ENCODE measurements at places on chromosomes 4 and X.
A peak's percentile ranks its signal among the peaks of the same experiment; 100 is the strongest.

- DNase-seq = no peak
These were observed 1547.4 kb upstream of the TENM3 start for GRCh38 chr4:180695851-180696250.

DNA sequence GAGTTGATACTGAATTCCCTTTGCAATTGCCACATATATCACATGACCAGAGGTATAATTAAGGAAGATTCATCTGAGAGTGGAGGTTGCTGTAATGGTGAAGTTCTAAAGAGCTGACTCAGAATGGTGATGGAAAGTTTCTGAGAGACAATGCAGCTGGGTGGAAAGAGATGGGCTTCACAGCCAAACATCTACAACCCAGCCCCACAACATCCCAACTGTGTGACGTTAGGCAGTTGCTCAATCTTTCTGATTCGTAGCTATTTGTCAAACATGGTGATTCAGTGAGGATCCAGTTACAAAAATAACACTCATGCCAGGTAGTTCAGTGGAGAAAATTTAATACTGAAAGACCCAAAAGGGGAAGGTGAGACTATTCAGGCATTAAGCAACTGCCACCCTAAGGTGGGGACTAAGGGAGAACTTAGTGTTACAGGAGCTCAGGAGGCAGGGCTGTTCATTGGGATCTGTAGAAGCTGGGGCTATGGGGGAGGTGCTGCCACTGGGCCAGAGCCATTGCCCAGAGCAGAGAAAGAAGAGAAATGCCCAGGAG, 6.9 kb upstream of the AFF1 start:
- DNase-seq = no peak

- no peak for DNase-seq
These were observed 7.0 kb downstream of the SFRP2 start for GRCh38 chr4:153781717-153782416.

DNA sequence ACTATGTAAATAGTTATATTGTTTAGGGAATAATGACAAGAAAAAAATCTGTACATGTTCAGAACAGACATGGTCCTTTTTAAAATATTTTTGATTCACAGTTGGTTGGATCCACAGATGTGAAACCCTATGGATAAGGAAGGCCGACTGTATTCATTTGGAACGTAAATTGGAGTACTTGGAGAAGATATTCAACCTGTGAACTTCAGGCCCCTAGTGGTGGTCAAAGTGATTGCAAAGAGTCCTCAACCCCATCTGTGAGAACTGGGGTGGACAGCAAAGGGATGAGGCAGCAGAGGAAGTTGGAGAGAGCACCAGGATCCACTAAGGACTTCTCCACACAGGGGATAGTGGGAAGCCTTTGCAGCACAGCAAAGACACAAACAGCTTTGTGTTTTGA, 6.2 kb upstream of the CXCL13 start:
- DNase-seq = no peak

GRCh38 chr4:2962614-2963174, 512 bp downstream of the NOP14 start:
- DNase-seq = peak; percentile 35

GRCh38 chr4:183801457-183802165, 103.5 kb upstream of the STOX2 start:
- no peak for DNase-seq

DNA sequence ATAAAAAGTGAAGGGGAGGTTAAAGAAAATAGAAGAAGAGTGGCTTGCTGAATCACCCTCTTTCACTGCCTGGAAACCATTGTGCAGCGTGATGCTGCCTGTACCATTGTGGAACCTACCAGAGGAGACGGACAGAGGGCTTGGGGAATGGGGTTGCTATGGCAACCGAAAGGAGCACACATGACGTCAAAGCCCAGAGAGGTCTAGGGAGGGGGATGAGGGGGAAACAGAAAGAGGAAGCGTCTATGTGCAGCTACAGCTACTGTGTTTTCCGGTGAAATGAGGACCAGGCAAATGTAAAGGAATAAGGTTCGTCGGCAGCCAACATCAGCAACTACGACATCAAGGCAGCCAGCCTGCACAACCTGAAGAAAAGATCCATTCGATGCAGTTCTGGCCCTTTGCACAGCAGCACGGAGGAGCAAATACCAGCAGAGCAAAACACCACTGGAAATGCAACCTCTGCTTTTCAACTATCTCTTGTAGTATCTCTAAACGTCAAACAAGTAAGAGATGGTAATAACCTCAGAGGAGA, at the start of gene MAPK10:
TSS of gene MAPK10 (minus strand) at position 110 of the 535 bp plus-strand sequence.
- no peak for DNase-seq

DNA sequence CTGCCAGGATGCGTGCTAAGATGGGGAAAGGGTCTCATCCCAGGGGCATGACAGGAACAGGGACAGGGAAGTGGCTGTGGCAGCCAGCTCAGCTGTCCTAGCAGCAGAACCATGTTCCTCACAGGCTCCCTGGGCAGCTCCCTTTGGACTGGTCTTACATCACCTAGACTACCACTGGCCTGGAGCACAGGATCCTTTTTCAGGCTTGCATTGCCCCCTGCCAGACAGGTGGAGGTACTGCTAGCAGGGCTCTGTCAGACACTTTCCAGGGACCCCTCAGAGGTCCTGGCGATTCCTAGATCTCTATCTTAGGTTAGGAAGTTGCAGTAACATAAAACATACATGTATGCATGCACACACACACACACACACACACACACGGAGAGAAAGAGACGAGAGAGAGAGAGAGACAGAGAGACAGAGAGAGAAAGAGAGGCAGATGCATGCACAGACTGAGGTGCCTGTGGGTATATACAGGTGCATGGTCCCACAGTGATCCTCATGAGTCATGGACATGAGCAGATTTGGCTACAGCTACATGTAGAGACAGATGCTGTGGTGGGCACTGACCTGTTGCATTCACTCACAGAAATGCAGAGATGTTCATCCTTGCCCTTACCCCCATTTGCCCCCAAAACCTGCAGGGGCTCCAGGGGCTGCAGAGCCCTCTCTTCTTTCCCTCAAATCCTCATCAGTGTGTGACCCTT, 63.6 kb downstream of the STARD8 start:
- DNase-seq = peak; percentile 29

DNA sequence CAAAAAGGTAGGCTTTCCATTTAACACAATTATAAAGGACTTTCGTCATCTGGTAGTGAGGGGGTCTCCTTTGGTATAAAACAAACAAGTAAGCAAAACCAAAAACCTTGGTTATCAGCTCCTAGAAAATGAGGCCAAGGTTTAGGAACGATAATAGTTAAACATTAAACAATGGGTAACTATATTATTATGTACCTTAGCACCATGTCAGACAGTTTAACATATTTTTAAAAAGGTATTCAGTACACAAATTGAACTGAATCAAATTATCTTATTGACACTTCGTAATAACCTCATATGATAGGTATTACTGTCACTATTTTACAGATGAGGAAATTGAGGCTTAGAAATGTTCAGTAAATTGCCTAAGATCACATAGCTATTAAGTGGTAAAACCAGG, 32.1 kb upstream of the RAB9B start:
- no peak for DNase-seq

GRCh38 chr4:123783921-123784320, 387.3 kb downstream of the SPRY1 start:
- DNase-seq = no peak

- DNase-seq = no peak
These were observed 37.8 kb upstream of the TACR3 start for GRCh38 chr4:103757631-103758030.

GRCh38 chrX:70769659-70770227, 138.8 kb downstream of the TEX11 start:
- DNase-seq = peak; percentile 16

DNA sequence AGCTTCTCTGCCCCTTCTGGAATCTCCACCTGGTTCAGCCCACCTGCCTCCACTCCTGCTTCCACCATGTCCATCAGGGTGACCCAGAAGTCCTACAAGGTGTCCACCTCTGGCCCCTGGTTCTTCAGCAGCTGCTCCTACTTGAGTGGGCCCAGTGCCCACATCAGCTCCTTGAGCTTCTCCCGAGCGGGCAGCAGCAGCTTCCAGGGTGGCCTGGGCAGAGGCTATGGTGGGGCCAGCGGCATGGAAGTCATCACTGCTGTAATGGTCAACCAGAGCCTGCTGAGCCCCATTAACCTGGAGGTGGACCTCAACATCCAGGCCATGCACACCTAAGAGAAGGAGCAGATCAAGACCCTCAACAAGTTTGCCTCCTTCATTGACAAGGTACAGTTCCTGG, 74.4 kb upstream of the ZXDA start:
- no peak for DNase-seq

GRCh38 chr4:20890761-20891160, 190.5 kb downstream of the PACRGL start:
- no peak for DNase-seq

DNA sequence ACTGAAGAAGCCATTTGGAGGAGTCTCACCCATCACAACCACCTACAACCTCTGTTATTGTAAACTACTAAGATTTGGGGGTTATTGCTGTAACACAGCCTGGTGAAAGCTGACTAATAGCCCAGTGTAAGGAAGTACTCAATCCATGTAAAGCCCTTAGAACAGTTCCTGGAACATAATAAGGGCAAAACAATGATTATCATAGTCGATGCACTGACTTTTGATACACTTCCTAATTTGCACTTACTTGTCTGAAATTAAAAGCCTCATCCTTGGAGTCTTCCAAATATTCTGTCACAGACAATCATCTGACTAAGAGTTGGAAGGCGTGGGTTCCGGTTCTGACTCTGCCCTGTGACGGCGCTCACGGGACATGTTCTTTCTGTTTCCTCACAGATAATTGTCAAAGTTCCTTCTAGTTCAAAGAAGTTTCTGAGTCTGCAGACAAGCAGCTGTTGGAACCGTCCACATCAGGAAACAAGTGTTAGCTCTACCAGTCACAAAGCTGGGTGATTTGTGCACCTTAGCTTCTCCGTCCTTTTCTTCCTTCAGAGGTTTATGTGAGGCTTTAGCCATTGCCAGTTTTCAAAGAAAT, 33.4 kb upstream of the RASGEF1B start:
- DNase-seq = peak; percentile 10

DNA sequence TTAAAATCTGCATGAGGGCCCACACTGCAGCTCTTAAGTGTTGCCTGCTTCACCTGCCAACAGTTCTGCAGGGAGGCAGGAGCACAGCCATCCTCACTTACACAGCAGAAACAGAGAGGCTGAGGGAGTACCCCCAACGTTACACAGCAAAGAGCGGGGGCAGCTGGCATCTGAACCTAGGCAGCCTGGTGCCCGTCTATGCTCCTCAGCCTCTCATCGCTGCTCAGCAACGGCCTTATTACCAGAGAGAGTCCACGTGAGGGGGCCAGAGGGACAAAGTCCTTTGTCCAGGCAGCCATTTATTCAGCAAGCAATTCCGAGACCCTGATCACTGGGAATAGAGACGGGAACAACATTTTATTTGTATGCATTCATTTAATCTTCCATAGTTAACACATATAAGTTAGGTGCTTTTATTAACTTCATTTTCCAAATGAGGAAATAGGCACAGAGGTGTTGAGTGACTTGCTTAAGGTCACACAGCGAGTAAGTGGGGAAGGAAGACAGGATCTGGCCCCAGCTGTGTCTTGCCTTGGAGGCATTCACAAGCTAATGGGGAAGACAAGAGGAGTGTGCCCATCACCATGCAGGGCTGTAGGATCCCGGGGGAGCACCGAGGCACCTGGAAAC, 52.2 kb upstream of the SORCS2 start:
- no peak for DNase-seq

GRCh38 chr4:14800977-14801376, 201.3 kb upstream of the CPEB2 start:
- no peak for DNase-seq

- peak; percentile 38 for DNase-seq
These were observed 235.3 kb downstream of the TENM3 start for GRCh38 chr4:182478475-182478874.
